ENCODE measurements at places on chromosomes 7 and 10. TPM values are rescaled to one million over a fixed set of nuclear protein-coding genes. Genes with fewer than 3 reads are reported as not detected.

GRCh38 chr7:19017374-19017773, 100.1 kb downstream of the TWIST1 start:
- no peak for DNase-seq

DNA sequence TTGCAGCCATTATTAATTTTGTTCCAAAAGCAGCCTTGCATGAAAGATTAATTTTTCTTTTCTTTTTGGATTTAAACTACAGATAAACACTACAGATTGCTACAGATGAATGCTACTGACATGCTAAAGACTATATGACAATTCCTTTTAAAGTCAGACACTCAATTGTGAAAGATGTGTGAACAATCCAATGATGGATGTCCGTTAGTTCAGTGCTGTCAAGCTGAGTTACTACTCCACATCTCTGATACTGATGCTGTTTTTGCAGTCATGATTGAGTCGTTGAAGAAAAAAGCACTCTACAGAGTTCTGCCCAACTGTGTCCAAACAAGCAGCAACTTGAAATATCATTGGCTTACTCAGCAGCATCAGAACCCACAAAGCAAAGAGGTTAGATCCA, 146.8 kb downstream of the OTUD1 start:
- DNase-seq, result no peak

The GAD2 gene
- total RNA-seq, result not detected

GRCh38 chr7:44867073-44867995, 18.0 kb downstream of the PURB start:
- no peak for DNase-seq

The NUTM2E gene
- 0.16 TPM for total RNA-seq

The SEMA4G gene
- 6.1 TPM for total RNA-seq

- peak; percentile 35 for DNase-seq
Measured at GRCh38 chr7:142612237-142612881, 136.9 kb upstream of the PRSS1 start.

The MACC1 gene
- 72.6 TPM for total RNA-seq

- no peak for DNase-seq
Measured at GRCh38 chr10:16952610-16953009, 135.4 kb upstream of the RSU1 start.

The PRR15 gene
- 21.2 TPM for total RNA-seq

The HOXA13 gene
- total RNA-seq, result 0.44 TPM

The SLC12A9 gene
- total RNA-seq, result 29.9 TPM

The PNLIPRP3 gene
- total RNA-seq, result not detected

The GPR37 gene
- total RNA-seq, result 4.4 TPM

The TET1 gene
- total RNA-seq, result 2.2 TPM

DNA sequence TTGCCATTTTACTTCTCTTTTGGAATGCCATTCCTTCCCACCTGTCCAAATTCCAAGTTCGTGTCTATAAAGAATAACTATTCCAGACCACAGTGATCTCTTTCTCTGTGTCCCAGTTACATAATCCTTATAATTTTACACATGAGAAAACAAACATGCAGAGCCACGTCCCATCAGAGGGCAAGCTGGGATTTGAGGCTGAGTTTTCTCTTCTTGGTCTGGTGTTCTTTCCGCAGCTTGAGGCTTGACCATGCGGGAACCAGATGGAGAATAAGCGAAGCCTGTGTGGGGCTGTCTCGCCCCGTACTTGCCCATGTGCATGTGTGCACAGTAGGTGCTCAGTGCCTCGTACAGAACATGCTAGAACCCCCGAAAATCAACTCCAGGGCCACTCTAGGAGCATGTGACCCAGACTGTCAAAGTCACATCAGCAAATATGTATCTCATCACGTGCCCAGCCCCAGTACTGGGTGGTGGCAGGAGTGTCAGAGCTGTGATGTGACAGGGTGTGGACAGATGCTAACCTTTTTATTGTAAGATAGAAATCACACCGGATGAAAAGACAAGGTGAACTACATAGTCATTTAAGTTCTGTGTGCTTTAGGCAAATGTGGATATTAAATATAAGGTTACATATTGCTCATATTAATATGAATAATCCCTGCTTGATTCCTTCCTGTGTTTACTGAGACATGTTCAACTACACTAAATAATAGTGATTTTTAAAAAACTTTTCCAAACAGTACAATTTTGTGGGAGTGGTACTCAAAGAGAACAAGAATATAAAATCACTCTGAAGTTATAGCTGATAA, 3.2 kb downstream of the INSIG1 start:
- no peak for DNase-seq

DNA sequence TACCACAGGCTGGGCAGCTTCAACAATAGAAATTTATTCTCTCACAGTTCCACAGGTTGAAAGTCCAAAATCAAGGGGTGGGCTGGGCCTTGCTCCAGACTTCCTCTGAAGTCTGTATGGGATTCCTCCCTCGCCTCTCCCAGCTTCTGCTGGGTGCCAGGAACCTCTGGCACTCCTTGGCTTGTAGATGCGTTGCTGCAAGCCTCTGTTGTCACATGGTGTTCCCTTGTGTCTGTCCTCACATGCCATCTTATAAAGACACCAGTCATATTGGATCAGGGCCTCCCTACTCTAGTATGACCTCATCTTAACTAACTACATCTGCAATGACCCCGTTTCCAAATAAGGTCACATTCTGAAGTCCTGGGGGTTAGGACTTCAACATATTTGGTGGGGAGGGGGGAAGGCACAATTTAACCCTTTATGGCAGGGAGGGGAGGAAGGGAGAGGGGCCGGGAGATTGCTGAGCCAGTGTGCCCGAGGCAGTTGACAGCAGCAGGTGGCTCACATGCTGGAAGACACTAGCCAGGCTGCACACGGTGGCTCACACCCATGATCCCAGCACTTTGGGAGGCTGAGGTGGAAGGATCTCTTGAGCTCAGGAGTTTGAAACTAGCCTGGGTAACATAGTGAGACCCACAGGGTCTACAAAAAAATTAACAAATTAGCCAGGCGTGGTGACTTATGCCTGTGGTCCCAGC, 18.8 kb downstream of the ZNF282 start:
- no peak for DNase-seq

All from kidney (tissue), 22 donors.